ENCODE measurements at places on chromosomes 12 and 14.
A peak's percentile ranks its signal among the peaks of the same experiment; 100 is the strongest.

- DNase-seq, result no peak
These were observed 67.1 kb downstream of the SERPINA3 start for GRCh38 chr14:94679106-94679810.

DNA sequence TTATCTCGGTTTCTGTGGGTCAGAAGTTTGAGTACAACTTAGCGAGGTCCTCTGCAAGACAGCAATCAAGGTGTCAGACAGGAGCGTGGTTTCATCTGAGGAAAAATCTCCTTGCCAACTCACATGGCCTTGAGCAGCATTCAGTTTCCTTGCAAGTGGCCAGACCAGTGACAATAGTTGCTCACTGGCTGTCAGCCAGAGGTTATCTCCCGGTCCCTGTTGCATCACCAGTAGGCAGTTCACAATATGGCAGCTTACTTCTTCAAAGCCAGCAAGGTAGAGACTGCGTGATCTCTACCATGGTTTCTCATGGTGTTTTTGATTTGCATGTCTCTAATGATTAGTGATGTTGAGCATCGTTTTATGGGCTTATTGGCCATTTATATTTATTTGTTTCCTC is 143.8 kb upstream of the DAAM1 start:
- DNase-seq, result no peak

DNA sequence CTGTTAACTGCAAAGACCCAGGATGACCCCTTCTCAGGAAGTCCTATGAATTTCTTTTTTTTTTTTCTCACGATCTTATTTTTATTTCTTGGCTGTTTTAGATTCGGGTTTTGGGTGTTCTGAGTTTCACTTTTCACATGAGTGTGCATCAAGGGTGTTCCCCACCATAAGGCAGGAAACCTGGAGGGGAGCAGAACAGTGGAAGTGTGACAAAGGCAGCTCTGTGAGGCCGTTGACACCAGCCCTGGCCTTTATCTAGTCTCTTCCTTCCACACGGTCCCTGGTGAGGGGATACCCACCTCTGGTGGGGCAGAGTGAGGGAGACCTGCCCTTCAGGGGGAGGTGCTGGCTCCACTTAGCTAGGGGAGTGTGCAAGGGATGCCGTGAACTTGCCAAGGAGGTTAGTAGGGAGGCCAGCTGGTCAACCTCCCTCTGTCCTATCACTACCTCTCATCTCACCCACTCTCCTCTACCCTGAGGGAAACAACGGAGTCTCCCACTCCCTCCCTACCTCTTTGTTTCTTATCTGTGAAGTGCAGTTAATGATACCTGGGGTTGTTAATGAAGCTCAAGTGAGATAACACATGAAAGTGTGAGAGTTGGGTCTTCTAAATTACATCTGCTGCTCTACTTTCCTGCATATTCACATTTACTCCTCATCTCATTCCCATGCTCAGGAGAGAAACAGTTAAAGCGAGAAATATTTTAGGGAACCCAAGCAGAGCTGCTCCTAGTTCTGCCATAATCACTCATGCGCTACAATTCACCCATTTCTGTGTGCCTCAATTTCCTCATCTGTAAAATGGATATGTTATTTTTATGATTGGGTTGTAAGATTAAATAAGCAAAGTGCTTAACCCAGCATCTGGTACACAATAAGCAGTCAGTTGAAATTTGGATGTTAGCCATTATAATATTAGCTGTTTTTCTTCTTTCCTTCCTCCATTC is 4.4 kb upstream of the GALNT6 start:
- DNase-seq, result no peak

DNA sequence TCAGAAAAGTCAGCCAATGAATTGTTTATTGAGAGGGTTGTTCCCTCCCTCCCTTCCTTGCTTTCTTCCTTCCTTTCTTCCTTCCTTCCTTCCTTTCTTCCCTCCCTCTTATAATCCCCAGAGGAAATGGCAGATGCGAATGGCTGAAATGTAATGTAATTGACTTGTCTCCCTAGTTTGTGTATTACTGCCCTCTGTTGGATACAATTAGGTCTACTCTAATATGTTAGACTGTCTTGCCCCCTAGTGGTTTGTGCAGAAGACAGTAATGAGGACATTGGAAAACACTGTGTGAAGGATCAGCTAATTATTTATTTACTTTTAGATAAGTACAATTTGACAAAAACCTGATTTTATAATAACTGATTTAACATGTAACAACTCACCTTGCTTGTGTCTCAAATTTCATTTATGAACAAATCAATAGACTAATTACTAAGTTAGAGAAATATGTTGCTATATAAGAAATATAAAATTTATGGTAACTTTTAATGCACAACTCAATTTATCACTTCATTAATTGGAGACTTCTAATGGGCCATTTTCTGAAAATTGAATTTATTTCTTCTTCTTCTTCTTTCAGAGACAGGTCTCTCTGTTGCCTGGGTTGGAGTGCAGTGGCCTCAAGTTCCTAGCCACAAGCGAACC is 229.8 kb upstream of the LRIG3 start:
- no peak for DNase-seq

GRCh38 chr12:17884581-17884980 is 205.4 kb downstream of the RERGL start:
- DNase-seq, result no peak

DNA sequence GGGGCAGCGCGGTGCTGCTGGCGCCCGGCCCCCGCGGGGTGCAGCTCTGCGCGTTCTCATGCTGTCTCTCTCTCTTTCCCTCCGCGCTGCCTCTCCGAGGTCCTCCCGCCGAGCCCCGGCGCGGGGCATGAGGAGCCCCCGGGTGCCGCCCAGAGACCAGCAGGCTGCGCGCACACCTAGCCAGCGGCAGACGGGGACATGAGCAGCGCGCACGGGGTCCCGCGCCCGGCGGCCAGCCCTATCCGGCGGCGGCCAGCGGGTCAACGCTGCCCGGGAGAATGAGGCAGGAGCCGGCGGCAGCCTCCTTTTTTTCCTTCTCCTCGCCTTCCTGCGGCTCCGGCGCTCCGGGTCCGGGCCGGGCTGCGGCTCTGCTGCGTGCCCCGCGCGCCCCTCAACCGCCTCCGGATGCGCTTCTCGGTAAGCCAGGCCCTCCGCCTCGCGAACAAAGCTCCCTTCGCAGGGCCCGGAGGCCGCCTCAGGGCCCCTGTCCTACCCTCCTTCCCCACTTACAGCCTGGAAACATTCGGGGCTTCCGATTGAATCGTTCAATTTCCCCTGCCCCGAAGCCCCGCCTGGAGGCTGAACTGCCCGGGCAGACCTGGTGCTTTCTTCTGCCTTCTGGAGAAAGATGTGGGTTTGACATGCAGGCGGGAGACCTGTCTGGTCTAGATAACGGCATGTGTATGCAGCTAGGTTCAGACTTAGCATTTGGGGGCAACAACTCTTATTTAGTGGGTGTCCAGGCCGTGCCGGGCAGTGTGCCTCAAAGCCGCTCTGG is at the start of gene TUNAR:
Gene TUNAR (plus strand): TSS at position 72 of the 778 bp plus-strand sequence.
- DNase-seq, result no peak

DNA sequence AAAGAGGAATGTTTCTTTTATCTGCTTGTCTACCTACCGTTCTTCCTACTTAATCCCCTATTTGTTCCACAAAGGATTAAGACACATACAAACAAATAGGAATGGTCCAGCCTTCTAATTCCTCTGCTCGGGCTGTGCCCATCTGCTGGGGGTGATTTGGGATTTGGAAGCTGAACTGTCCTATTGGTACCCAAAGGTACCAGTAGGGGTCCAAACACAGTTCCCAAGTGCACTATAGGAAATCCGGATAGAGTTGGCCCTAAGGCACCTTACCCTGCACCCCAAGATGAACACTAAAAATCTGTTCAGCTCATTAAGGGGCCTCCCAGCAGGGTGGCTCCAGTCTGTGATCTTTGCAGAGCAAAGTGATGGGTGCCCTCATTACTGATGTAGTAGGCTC is 566.9 kb downstream of the NRXN3 start:
- no peak for DNase-seq

DNA sequence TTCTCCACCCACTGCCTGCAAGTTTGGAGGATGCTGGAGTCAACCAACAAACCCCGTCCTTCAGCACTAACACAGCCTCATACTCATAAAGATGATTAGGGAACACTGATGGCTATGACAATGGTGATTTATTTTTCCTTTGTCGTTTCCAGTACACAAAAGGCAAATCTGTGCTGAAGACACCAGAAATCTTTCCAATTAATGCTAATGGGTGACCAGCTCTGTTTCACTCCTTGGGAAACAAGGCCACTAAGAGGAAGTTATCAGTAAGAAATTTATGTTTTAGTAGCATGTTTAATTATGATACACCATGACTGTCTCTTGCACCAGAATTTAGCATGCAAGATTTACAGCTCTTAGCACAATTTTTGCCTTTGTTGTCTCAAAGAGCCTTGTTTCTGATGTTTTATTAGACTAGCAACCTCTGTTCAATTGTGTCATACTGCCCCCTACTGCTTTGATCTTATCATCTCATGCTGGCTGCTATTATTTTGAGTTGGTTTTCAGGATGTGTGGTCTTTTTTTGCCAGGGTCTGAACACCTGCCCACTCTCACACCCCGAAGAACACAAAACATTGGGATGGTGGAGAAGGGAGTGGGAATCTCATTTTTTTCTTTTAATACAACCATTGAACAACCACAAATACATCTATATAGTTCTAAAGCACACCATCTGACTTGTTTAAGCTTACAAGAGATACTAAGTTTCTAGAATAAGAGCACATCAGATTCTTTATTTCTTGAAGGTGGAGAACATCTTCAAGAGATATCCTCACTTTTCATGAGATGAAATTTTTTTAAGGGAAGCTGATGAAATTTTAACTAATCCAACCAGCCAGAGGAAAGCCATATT is 160.9 kb downstream of the SPTSSA start:
- DNase-seq, result no peak

DNA sequence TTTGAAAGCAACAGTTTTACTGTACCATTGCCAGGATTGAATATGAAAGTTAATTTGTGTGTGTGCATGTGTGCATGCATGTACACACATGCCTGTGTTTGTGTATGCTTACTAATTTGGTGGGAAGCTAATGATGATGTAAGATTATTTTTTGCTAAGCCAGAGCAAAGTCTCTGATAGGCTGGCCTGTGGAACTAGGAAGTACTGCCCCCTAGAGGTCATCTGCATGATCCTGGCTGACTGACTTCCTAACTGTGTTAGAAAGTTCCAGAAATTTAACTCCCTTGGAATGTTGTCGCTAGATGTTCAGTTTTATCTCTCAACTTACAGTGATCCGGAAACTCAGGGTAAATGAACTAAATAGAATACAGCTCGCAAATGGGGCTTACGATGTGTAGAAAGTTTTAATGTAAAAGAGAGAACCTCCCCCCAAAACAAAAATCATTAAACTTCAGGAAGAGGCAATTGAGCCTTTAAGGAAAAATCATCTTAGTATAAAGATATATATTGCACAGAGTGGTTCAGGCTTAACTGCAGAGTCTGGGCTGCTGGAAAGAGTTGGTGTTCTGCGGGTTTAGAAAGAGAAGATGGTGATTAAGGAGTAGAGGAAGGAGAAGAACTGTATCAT is 34.3 kb upstream of the SLC38A1 start:
- peak; percentile 43 for DNase-seq

- DNase-seq, result no peak
These were observed 359.8 kb downstream of the EGLN3 start for GRCh38 chr14:33590891-33591630.

- no peak for DNase-seq
These were observed 97.1 kb downstream of the BCL2L14 start for GRCh38 chr12:12167847-12168246.

GRCh38 chr14:24059841-24060388 is 8.1 kb downstream of the CARMIL3 start:
- DNase-seq, result no peak

GRCh38 chr12:58359084-58359483 is 417.7 kb downstream of the ATP23 start:
- no peak for DNase-seq

DNA sequence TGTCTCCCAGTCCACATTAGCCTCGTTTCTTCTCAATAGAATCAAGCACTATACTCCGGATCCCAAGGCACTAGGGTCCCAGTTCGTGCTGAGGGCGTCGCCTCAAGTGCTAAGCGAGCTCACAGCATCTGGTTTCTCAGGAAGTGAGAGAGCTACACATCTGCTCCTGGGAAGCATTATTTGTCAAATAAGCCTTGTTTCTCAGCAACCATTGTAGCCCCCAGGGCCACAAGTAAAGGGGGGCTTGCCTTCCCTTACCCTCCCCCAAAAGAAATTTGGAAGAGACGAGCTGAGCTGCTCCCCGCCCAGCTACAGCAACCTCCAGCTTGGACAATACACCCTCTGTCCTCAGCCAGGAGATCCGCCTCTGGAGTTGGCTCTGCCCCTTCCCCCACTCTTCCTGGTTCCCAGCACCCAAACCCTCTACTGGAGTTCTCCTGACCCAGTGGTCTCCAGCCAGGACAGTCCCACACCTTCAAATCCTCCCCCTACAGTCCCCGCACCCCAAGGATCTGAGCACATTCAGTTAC is 5.7 kb upstream of the TNS2 start:
- no peak for DNase-seq

- no peak for DNase-seq
These were observed 19.7 kb upstream of the TMED10 start for GRCh38 chr14:75196064-75196463.

DNA sequence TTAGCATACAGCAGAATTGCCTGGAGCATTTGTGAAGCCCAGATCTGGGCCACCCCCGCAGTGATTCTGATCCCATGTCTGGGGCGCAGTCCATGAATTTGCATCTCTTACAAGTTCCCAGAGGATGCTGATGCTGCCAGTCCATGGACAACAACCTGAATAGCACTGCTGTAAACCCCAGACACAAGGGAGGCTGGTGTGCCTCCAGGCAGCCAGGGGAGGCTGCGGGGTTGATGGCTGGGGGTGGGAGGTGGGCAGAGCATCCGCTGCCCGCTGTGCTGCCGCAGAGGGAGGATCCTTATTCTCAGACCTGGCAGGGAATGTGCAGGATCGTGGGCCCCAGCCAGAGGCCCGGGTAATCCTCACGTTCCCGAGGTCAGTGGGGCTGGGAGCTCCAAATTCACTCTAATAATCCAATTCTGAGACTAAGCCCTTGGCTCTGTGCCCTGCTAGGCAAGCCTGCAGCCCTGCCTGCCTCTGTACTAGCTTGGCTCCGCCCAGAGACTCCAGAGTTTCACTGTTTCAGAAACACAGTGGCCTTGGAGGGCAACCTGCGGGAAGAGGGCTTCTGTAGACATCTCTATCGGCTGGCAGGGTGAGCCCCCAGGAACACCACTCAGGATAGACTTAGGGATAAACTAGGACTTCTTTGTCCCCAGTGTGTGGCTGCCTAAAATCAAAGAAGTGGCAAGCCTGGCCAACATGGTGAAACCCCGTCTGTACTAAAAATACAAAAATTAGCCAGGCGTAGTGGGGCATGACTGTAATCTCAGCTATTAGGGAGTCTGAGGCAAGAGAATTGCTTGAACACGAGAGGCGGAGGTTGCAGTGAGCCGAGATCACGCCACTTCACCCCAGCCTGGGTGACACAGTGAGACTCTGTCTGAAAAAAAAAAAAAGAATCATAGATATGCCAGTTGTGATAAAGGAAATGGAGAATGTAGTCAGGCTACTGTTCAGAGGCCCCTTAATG is 17.8 kb upstream of the MLEC start:
- no peak for DNase-seq
